Astrocyte (in vitro differentiated cells and primary cell): ENCODE measurements at places on chromosomes 3 and 15.

DNA sequence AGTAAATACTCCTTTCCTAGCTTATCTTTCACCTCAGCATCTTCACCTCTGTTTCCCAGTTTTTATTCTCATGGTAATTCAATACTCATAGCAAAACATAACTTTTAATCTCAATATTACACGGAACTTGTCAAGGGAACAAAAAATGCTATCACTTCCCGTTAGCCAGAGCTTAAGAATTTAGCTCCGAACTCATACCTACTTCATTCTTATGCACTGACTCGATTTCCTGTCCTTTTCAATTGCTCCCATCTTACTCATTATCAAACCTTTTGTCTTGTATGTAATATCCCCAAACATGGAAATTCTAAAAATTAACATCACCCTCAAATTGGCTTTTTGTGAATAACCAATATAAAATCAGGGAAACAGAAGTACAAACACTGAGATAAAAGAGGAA is 28.2 kb downstream of the MYEF2 start:
- peak; percentile 87 for DNase-seq

DNA sequence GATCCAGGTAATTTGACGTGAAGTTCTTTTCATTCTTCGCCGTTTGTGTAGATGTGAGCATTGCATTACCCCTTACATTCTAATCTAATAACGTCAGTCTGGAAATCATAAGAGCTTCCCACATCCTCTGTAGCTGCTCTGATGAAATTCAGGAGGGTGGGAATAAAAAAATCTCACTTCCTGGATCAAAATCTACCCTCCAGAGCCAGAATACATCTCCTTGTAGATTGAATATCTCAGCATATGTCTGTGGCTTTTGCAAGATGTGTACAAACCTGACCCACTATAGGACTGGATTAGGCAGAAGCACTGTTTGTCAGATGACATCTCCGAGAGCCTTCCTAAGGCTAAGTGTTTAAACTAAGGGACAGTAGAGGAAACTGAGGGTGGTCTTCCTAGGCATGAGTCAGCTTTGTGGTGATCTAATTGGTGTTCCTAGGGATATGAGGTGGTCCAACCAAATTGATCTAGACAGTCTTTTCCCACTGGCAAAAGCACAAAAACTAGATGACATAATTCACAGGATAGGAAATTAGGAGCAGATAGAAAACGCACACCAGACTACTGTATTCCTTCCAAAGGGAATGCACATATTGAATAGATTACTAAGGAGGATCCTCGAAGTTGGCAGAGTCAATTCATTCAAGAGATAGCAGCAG is 216.3 kb upstream of the LRTM1 start:
- peak; percentile 91 for DNase-seq

DNA sequence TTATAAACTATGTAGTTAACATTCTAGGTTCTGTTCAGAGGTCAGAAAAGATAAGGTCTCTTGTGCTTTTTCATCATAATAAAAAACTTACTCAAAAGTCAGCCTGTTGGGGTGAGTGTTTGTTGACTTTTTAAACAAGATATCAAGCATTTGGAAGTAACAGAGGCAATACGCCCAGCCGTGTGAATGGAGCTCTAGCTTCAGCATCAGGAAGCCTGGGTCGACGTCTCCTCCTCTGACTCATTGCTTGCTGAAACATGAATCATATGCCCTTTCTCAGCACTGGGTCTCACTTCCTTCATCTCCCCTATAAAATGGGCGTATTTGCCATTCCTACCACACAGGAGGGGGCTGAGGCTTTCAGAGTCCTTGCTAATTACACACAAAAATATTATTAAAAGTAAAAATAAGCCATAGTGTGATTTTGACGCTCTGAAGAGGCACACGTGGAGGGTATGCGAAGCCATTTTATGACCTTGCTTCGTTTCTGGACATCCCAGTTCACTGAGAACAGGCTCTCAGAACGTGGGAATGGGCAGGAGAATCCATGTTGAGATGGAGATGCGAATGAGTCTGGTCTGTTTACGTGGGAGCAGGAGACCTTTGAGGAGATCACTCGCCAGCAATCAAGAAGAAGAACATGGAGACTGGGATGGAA is 220.8 kb upstream of the TPRG1 start:
- DNase-seq = peak; percentile 98

GRCh38 chr3:15384510-15385237 is 42.7 kb downstream of the METTL6 start:
- no peak for DNase-seq

DNA sequence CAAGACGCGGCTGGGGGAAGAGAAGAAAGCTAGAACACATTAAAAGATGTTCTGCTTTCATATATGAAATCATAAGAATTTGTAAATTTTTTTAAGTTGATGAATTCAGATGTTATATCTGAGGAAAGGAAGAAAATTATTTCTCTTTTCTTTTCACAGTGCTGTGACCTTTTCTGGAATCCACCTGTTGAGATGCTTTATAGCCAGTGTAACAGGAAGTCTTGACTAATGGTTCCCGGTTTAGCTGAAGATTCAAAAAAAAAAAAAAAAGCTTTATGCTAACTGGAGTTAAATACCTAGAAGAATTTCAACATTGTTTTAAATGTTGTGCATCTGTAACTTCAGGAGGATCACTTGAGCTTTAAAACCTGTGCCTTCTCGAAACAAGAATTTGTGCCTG is 9.9 kb downstream of the GTPBP8 start:
- no peak for DNase-seq

DNA sequence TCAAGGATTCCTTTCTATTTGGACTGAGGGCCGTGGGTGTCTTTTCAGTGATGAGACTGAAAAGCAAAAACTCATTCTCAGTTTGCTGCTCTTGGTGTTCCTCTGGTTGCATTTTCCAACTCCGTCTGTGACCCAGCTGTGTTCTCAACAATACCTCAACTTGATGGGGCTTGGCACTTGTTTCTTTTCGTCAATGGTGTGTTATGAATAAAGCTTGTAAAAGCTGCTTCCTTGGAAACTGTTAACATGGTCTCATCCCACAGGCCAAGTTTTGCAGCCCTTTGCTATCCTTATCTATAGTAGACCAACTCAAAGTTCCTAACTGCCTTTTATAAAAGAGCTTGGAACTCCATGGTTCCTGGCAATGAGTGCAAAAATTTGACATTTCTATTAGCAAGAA is 142.5 kb upstream of the UBE2E1 start:
- no peak for DNase-seq

GRCh38 chr15:69508659-69509058 is 56.0 kb downstream of the RPLP1 start:
- DNase-seq = peak; percentile 45

GRCh38 chr3:107669669-107670068 is 146.9 kb downstream of the BBX start:
- DNase-seq = no peak

- peak; percentile 41 for DNase-seq
Observed at GRCh38 chr3:57078344-57078634, 17.8 kb downstream of the SPATA12 start.
